ENCODE measurements at places on chromosomes 1 and 21.
A peak's percentile ranks its signal among the peaks of the same experiment; 100 is the strongest.

DNA sequence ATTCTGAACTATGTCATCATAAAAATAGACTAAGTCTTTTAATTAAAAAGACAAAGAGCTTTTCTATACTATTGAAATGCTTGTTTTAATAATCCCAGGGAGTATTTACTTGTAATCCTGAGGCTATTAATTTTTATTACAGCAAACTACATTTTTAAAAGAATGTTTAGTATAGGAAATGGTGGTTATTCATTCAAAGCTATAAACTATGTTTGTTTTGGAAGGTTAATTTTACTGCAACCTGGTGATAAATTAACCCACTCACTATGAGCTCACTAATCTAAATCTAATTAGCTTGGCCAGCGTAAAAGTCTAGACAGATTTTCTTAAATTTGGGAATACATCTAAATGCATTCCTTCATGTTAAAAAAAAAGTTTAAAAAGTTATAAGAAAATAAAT, 13.8 kb upstream of the EYA3 start:
- DNase-seq: no peak

GRCh38 chr1:58848818-58849411, 65.1 kb upstream of the JUN start:
- peak; percentile 72 for DNase-seq

DNA sequence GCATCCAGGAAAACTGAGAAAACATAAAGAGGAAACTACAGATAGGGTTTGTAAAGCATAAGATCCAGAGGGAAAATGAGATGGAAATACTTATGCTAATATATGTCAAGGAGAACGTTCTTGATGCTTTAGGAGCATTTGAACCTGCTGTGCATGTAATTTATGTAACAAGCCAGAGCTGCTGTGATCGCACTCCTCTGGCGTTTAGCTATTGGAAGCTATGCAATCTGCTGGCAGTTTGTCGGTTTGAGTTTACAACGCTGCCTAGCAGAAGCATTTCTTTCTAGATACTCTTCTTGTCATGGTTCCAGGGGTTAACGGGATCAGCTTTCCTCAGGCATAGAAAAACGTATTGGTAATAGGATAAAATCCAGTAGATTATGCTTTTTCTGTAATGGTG, 182.7 kb downstream of the KCNH1 start:
- no peak for DNase-seq

GRCh38 chr1:21451981-21452411, 12.1 kb downstream of the NBPF3 start:
- DNase-seq: peak; percentile 92

- DNase-seq: no peak
Observed at GRCh38 chr1:111961773-111962565, 27.5 kb downstream of the KCND3 start.

DNA sequence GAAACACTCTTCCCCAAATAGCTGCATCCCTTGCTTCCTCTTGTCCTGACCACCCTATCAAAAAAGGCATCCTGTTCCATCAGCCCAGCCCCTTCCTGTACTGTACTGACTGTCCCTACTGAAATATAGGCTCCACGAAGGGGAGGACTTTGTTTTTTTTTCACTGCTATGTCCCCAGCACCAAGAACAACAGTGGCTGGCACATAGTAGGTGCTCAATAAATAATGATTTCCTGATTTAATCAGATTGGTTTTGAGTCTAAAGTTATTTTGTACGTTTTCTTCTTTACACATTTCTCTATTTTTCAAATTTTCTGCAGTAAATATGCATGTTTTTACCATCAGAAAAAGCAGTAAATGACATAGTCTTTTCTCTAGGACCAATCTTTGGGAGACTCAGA, 73.9 kb downstream of the CD58 start:
- DNase-seq: no peak

- no peak for DNase-seq
Observed at GRCh38 chr21:44734026-44734745, 22.8 kb upstream of the TSPEAR start.

DNA sequence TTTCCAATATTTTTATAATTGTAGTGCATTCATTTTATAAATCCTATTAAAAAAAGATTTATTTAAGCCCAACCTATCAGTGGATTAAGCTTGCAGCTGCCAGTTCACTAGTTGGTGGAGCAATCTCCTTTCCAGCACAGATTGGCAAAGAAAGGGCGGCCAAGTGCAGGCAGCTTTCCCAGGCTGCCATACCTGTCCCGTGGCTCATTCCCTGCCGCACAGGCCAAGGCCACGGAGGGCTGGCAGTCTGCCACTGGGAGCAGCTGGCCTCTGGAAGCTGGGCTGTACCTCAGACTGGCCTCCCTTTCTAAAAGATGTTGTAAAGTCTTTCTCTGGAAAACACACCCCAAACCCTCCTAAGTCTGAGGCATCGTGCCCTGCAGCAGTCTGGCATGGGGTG, 74.2 kb downstream of the SIM2 start:
- peak; percentile 86 for DNase-seq

GRCh38 chr1:234604495-234605398, 5.2 kb downstream of the IRF2BP2 start:
- DNase-seq: peak; percentile 97

- no peak for DNase-seq
Observed at GRCh38 chr1:31346785-31347184, 26.1 kb downstream of the FABP3 start.

- DNase-seq: no peak
Observed at GRCh38 chr1:156704166-156704711, 1.1 kb downstream of the CRABP2 start.

GRCh38 chr21:25934771-25935224, 200.0 kb downstream of the GABPA start:
- DNase-seq: peak; percentile 97

DNA sequence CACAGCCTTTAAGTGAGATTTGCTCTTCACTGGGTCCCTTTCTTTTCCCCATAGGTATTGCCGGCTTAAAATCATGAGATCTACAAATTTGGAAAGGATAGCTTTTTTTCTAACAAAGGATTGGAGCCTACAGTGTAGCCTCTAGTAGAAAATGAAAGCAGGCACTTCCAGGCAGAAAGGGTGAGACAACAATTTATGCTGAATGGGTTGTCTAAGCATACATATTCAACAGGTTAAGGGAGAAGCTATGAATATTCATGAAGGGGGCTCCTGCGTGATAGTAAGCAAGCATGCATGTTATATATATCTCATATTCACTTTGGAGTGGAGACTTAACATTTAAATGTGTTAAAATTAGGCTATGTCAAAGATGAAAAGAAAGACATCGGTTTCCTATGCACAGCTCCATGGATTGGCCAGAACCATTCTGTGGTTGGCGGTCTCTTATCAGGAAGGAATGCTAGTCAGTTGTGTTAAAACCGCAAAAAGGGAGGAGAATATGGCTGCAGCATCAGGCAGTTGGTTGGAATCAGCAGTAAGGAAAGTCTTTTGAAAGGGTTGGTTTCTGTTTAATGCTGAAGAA, 66.0 kb downstream of the VCAM1 start:
- DNase-seq: peak; percentile 94

DNA sequence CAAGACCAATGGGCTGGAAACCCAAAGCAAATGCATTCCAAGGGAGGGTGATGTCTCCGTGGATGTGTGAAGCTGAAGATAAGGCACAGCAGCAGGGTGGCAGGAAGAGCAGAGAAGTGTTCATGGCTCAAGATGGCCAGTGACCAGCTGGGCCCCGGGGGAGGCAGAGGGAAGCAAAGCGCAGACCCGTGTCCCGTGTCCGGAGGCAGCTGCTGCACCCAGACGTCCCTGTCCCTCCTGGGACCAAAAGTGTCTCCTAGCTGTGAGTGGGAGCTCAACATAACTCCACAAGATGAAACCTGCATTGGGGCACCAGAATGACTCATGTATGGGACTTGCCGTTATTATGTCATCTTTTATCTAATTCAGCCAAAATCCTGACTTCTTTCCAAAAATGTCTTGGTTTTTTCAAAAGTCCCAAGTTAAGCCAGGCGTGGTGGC, 118.2 kb downstream of the RIPK4 start:
- DNase-seq: peak; percentile 34

DNA sequence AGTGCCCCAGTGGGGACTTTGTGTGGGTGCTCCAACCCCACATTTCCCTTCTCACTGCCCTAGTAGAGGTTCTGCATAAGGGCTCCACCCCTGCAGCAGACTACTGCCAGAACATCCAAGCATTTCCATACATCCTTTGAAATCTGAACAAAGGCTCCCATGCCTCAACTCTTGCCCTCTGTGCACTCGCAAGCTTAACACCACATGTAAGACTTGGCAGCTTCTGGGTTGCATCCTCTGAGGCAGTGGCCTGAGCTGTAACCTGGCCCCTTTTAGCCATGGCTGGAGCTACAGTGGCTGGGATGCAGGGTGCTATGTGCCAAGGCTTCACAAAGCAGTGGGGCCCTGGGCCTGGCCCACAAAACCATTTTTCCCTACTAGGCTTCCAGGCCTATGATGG, 128.9 kb downstream of the TYW3 start:
- DNase-seq: no peak

DNA sequence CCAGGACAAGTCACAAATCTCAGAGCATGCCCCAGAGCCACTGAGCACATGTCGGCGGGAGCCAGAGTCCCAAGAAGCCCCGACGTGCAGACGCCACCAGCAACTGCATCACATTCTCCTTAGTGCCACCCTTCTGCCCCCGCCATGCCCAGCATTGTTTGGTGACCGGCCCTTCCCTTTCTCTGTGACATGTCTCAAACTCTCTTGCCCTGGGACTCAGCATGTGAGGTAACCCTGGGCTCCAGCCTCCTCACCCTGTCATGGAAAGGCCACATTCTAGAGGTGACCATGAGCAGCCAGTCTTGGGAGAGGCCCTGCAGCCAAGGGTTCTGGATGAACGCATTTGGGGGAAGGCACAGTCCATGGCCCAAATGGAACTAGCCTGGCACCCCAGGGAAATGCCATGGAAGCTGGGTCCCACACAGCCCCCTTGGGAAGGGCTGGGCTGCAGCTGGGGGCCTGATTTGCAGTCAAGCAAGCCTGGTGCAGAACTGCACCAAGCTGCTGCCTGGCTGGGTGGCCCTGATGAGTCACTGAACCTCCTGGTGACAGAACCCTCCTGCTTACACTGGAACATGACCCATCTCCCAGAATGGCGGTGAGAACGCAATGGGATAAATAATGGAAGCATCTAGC, 94.4 kb downstream of the ITPKB start:
- no peak for DNase-seq

DNA sequence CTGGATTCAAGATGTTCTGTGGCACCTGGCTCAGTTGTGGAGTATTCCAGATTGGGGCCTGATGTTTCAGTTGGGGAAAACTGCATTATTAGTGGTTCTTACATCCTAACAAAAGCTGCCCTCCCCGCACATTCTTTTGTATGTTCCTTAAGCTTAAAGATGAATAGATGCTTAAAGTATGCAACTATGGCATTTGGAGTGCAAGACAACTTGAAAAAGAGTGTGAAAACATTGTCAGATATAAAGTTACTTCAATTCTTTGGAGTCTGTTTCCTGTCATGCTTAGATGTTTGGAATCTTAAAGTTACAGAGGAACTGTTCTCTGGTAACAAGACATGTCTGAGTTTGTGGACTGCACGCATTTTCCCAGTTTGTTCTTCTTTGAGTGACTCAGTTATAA, 7.2 kb downstream of the FPGT start:
- peak; percentile 5 for DNase-seq

- no peak for DNase-seq
Observed at GRCh38 chr1:111569913-111570312, 49.7 kb upstream of the RAP1A start.

GRCh38 chr1:167119696-167120095, 25.8 kb downstream of the STYXL2 start:
- no peak for DNase-seq

DNA sequence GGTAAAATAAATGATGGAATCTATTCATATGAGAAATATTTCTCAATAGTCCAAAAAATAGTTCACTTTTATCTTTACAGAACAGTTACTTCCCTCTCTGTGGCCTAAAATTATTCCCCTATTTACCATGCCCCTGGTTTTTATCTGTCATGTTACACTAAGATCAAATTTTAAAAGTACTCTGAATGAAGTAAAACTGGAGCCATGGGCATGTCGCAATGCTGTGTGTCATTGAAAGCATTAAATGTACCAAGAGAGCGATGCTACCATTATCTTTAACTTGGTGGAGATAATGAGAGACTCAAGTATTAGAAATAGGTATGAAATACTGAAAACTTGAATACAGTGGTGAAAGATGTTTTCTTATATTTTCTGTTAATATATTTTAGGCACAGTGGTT, 146.2 kb downstream of the KCNT2 start:
- DNase-seq: no peak

DNA sequence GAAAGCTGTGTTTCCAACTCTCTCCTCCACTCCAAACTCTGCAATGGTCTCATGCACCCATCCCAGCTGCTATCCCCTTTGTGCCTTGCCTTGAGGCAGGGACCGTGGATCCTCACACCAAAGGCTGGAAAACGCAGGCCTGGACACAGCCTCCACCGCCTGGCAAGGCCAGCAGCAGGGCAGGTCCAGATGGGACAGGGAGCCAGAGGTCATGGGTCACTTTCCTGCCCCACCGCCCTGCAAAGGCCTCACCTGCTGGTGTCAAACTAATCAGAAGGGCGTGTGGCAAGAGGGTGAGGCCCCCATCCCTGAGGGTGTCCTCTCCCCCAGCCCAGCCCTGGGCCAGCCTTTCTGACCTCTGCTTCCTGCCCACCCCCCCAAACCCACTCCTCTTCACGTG, 106.3 kb downstream of the PAX7 start:
- DNase-seq: no peak

DNA sequence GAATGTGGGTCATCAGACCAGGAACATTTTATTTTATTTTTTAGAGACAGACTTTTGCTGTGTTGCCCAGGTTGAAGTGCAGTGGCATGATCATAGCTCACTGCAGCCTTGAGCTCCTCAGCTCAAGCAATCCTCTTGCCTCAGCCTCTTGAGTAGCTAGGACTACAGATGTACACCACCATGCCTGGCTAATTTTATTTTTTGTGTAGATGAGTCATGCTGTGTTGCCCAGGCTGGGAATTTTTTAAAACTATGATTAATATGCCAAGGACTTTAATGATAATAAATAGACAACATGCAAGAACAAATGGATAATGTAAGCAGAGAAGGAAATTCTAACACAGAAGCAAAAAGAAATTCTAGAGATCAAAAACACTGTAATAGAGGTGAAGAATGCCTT, 142.4 kb downstream of the AK5 start:
- no peak for DNase-seq
